H54 (cell line): ENCODE measurements at places on chromosomes 13 and 19.

DNA sequence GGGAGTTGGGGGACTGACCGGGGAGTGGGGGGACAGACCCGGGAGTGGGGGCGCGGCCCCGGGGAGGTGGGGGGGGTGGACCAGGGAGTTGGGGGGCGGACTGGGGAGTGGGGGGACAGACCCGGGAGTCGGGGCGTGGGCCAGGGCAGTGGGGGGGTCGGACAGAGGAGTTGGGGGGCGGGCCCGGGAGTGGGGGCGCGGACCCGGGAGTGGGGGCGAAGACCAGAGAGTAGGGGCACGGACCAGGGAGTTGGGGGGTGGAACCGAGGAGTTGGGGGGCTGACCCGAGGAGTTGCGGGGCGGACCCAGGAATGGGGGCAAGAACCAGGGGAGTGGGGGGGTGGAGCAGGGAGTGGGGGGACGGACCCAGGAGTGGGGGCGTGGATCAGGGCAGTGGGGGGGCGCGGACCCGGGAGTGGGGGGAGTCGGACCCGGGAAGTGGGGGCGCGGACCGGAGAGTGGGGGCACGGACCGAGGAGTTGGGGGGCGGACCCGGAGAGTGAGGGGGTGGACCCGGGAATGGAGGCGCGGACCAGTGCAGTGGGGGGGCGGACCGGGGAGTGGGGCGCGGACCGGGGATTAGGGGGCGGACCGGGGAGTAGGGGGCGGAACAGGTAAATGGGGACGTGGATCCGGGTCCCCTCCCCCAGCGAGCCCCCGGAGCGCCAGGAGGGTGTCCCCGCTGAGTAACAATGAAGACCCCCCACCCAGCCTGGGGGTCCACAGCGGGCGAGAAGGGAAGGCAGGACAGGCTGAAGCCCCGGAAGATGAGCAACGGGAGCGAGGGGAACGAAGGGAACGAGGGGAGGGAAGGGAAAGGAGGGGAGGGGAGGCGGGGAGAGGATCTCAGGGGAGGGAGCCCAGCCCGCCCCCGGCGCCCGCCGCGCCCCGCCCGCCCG is 589 bp downstream of the R3HDM4 start:
- DNase-seq: no peak

DNA sequence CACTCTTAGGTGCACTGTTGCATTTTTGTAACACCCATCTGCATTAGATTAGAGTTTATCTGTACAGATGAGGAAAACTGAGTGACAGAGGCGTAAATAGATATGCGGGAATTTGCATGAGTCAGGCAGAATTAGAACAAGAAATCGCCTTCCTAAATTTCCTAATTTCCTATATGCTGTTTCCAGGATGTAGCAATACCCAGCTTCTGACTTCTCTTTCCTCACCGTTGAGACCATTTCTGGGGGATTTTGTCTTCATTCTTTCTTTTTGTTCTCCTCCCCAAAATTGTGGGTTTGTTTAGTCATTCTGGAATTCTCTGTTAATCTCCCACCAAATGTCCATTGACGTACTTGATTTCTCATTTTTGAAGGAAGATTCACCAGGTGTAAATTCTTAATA is 10.6 kb upstream of the ZNF792 start:
- DNase-seq: no peak

- no peak for DNase-seq
These were observed 151.0 kb upstream of the TMTC4 start for GRCh38 chr13:100825557-100825956.

GRCh38 chr19:19575411-19575810 is 37.3 kb downstream of the CILP2 start:
- DNase-seq: no peak

DNA sequence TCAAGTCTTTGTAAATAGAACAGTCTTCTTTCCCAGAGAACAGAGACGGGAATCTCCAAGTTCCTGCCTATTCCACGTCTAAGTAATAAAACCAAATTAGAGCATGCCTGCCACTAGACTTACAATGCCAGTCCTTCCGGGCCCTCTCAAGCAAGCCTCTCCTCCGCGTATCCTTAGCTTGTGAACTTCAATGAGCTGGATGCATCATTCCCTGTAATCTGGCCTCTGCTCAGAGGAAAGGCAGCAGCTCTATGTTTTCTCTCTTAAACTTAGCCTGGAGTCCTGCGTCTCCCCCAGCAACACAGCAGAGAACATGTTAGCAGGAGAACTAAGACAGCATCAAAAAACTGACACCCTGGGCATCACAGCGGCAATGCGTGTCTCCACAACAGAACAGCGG is 8.2 kb downstream of the NALCN start:
- DNase-seq: no peak

DNA sequence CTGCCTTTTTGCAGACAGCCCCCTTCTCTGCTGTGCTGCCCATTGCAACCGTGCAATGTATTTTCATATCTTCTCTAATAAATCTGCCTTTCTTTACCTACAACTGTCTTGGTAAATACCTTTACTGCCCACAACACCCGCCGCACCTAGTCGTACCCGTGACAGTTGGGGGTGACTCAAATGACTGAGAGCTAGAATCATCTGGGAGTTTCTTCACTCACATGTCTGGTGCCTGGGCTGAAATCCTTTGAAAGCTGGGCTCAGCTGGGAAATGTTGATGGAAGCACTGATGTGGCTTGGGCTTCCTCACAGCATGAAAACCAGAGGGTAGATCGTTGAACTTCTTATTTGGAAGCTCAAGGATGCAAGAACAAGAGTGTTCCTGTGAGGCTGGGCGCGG is 2.8 kb upstream of the PNMA8A start:
- no peak for DNase-seq

- no peak for DNase-seq
These were observed 26.5 kb downstream of the CEBPG start for GRCh38 chr19:33399745-33400681.

DNA sequence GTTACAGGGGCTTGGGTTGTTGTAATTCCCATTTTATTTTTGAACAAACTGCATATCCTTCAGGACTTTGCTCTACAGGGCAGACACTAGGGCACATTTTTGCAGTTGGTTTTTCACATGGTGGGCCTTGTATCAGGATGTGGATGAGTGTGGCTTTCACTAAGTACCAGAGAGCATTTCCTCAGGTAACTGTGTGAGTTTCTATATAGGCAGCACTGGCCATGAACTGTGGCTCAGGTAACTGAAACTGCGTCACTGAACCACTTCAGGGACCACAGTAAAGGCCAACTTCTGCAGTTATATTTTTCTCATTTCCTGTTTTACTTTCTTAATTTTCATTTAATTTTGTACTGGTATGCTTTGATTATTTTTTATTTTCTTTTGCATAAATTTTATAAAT is 166.5 kb downstream of the ZNF486 start:
- DNase-seq: no peak

GRCh38 chr19:47075179-47075810 is 26.9 kb upstream of the TMEM160 start:
- no peak for DNase-seq

DNA sequence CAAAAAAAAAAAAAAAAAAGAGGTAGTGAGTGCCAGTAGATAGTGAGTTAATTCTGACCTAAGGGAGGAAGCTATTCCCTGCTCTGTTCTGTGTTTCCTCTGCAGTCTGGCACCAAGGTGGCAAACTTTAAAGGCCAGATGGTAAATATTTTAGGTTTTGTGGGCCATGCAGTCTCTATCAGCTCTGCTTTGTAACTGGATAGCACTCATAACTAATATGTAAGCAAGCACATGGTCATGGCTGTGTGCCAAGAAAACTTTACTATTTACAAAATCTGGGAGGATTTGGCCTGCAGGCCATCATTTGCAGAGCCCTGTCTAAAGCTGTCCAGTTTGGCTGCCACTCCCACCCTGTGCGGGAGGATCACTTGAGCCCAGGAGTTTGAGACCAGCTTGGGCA is 4.3 kb downstream of the PIN1 start:
- no peak for DNase-seq

DNA sequence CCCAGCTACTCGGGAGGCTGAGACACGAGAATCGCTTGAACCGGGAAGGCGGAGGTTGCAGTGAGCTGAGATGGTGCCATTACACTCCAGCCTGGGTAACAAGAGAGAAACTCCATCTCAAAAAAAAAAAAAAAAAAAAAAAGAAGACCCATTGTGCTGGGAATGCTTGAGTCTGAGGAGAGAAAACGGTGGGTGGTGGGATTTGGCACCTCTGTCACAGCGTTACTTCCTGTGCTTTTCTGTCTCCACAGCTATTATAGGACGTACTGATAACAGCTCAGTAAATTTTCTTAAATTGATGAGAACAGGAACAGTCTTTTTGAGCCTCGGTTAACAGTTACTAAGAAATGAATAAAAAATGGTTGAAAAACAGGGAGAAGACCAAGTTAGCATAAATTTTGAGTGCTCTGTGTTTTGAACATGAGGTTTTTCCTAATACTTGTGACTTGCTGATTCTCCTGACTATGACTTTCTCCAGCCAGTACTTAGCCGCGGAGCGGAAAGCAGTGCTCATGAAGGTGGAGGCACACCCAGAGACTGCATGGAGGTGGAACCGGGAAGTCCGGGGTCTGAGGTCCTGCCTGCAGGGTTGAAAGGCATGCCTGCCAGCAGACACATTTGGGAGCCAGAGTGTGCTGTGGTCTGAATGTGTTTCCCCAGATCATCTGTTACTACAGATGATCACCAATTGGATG is 55.3 kb upstream of the TEX29 start:
- DNase-seq: no peak

GRCh38 chr19:56319991-56320390 is 5.4 kb upstream of the ZSCAN5A start:
- no peak for DNase-seq

GRCh38 chr19:38562096-38562495 is 55.7 kb downstream of the MAP4K1 start:
- DNase-seq: no peak

GRCh38 chr19:51676566-51677083 is 16.5 kb upstream of the SPACA6 start:
- DNase-seq: no peak

- no peak for DNase-seq
These were observed 8.8 kb upstream of the CD22 start for GRCh38 chr19:35320065-35320713.

- no peak for DNase-seq
These were observed 5.8 kb upstream of the OPA3 start for GRCh38 chr19:45590300-45591003.

DNA sequence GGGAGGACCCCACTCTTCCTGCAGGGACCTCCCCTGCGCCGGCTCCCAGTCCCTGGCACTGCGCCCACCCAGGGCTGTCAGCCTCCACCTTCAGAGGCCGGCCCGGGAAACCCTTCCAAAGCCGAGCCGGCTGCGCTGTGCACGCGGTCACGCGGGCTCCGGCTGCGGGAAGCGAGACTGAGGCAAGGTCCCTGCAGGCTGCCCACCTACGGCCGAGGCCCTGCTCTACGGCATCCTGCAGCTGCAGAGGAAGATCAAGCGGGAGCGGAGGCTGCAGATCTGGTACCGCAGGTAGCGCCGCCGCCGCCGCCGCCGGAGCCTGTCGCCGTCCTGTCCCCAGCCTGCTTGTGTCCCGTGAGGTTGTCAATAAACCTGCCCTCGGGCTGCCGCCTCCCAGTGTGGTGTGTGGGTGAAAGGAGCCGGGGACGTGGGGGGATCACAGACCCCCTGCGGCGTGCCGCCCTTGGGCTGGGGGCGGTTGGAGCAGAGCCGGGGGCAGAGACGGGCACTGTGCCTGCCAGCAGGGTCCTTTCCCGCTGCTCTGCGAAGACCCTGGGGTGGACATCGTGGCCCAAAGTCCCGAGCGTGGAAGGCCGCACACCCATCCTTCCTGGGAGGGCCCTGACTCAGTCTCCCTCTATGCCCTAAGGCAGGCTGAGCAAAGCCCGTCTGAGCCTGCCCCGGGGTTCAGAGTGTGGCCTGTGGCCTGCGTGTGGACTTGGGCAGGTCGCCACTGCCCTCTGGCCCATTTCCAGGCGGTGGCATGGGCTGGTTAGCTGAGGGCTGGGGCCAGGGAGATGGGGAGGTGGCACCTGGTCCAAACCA is 5.9 kb downstream of the GAMT start:
- DNase-seq: no peak
